ENCODE measurements at places on chromosomes 7 and 10.

- DNase-seq, result no peak
Measured at GRCh38 chr7:7292085-7292484, 109.7 kb downstream of the C1GALT1 start.

GRCh38 chr7:43735802-43736603, 6.7 kb upstream of the COA1 start:
- no peak for DNase-seq

DNA sequence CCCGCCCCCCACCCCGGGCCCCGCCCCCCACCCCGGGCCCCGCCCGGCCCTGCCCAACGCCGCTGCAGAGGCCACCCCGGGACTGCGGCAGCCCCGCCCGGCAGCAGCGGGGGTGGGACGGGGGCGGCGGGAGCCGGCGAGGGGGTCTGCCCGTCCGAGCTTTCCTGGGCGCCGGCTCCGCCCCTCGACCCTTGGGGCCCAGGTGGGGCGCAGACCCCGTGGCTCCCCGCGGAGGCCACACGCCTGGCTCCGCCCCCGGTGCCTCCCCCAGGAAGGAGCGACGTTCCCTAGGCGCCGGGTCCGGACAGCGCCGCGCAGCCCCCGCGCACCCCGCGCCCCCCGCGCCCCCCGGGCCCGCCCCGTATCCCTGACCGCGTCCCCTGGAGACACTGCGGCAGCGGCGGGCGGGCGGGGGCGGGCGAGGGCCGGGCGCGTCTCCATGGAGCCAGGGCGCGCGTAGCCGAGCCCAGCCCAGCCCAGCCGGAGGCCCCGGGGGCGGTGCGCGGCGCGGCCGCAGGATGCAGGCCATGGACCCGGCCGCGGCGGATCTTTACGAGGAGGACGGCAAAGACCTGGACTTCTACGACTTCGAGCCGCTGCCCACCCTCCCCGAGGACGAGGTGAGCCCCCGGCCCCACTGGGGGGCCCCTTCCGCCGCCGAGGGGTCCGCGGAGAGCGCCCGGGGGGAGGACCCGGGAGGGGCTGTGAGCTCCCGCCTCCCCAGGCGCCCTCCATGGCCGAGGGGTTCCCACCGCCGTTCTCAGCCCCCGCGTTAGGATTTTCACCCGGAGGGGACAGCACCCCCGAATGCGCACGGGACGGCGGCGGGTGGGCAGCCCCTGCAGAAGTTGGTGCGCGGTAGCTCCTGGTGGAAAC, at the start of gene KNDC1:
Gene KNDC1, plus strand, starts transcription at position 270 of the 876 bp plus-strand sequence. Its CDS starts 249 bp downstream, at position 519.
- no peak for DNase-seq

GRCh38 chr7:3438352-3438751, 137.3 kb downstream of the SDK1 start:
- DNase-seq, result no peak

- no peak for DNase-seq
Measured at GRCh38 chr10:112184052-112184371, 447 bp upstream of the GPAM start.

DNA sequence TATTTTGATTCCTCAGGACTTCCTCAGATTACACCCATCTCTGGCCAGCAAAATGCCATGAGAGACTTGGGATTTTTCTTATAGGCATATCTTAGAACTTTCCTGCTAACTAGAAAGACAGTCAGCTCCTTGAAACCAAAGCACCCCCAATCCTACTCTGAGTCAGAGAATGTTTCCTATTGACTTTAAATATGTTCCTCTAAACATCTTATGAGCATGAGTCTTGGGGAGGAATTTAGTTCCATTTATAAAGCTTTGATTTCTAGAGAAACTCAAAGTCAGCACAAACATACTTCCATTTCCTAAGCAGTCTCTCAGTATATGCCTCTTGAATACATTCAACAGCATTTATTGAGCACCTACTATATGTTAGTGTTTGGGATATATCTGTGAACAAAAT, 128.5 kb downstream of the INHBA start:
- no peak for DNase-seq

DNA sequence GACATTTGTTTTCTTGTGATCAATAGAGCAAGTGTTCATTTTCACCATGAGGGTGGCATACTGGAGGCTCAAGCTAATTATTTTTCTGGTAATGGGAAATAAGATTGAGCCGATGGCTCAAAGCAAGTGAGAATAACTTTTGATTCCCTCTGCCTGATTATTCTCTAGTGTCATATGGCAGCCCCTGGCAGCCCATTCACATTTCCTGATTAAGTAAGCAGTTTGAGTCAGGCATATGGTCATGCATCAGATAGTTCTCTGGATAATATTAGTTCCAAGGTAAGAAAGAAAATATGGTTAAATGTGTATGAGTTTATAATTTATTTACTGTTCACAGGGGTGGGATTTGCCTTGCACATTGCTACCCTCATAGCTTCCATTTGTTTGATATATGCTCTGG, 109.2 kb downstream of the DYNC1I1 start:
- no peak for DNase-seq

GRCh38 chr10:72953687-72954086, 919 bp downstream of the PLA2G12B start:
- no peak for DNase-seq

DNA sequence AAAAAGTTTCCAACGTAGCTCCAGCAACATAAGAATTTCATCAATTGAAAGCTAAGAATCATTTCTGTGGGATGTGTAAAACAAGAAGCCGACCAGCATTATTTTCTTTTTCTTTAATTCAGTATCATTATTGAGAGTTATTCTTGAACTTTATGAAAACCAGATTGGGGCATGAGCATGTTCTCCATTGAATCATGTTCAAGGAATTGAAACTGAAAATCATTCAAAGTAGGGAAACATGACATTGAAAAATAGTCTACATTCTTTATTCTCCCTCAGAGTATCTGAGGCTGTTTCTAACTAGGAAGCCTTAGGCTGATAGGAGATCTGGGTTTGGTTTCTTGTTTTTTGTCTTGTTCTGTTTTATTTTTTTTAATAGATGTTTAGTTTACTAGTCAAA, 253.7 kb downstream of the DYNC1I1 start:
- DNase-seq, result no peak
